ENCODE measurements at places on chromosomes 1 and 21.

DNA sequence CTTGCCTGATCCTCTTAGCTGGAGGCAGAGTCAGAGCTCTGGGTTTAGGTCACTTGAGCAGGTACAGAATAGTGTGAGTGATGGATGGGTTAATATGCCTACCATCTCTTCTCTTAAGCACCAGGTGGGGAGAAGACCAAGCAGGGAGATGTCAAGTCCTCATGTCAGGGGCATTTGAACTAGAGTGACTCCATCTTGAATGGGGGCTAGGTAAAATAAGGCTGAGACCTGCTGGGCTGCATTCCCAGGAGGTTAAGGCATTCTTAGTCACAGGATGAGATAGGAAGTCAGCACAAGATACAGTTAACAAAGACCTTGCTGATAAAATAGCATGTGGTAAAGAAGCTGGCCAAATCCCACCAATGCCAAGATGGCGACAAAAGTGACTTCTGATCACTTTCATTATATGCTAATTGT lies 77.4 kb upstream of the BTG3 start:
- no peak for DNase-seq

DNA sequence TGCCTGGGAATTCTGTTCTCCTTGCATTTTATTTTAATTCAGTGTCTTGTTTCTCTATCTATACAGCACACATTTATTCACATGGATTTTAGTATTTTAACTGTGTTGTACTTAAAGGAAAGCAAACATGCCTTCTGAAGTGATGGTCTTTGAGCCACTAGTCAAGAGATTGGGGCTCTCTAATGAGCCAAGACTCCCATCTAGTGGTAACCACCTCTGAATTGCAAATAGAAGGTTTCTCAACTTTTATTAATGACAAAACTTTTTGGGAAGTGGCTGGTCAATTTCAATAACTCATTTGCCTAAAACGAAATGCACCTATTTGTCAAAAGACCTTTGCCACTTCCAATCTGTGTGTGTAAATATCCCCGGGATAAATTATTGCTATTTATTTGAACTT lies 199.6 kb downstream of the LTN1 start:
- DNase-seq, result no peak

GRCh38 chr1:178531887-178532286 lies 19.0 kb downstream of the TEX35 start:
- DNase-seq, result no peak

DNA sequence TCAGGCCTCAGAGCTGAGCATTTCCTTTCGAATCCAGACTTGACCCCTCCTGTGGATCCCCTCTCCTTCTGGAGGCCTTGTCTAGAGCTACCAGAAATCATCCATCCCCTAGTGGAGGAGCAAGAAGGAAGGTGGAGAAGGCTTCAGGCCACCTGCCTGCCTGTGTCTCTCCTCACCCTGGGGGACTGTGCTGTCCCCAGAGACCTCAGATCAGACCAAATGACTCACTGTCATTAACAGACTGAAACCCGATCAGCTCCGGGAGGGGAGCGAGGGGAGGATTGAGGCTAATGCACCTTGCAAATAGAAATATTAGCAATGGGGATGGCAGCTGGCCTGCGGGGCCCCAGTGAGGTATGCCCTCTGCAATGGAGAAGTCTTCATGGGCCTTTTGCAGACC lies 2.1 kb downstream of the MYBPH start:
- DNase-seq, result no peak

DNA sequence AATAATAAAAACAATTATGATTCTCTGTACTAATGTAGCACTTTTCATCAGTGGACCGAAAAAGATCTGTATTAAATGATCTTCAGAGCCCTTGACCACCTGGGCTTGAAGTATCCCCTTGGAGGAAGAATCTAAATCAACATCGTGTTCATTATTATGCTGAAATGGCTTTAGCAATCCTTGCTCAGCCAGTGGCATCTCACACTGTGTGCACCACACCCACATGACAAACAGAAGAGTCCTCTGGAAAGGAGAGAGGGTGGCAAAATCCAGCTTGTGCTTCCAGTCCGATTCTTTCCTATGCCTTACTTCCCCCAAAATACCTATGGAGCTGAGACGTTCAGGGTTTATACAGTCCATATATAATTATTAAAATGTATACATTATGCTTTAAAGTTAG lies 318.5 kb upstream of the RUNX1 start:
- DNase-seq, result no peak

DNA sequence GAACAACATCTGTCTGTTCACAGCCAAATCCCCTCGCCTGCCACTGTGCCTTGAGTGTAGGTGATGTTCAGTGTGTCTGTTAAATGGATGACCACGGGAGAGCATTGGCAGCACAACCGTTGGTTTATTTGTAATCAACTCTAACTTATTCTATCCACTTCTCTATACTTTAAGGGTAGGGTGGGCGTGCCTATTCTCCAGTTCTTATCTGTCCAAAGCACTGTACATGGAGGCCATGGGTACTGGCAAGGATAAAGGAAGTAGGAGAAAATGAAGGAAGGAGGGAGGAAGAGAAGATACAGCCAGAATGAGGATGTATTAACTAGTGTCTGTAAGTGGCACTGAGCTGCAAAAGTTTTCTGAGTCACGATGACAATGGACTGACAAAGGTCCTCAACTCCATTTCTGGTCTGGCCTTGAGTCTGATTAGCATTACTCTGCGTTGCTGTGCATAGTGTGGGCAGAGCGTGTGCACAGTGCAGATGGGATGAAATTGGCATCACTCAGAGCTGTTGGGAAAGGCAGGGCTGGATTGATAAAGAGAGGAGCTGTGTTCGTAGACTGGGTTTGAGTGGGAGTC lies 7.1 kb downstream of the RHOU start:
- DNase-seq, result no peak

All from HCT116 (cell line).